ENCODE measurements at places on chromosomes 5 and 9. TPM values are rescaled to one million over a fixed set of nuclear protein-coding genes. Genes with fewer than 3 reads are reported as not detected.

DNA sequence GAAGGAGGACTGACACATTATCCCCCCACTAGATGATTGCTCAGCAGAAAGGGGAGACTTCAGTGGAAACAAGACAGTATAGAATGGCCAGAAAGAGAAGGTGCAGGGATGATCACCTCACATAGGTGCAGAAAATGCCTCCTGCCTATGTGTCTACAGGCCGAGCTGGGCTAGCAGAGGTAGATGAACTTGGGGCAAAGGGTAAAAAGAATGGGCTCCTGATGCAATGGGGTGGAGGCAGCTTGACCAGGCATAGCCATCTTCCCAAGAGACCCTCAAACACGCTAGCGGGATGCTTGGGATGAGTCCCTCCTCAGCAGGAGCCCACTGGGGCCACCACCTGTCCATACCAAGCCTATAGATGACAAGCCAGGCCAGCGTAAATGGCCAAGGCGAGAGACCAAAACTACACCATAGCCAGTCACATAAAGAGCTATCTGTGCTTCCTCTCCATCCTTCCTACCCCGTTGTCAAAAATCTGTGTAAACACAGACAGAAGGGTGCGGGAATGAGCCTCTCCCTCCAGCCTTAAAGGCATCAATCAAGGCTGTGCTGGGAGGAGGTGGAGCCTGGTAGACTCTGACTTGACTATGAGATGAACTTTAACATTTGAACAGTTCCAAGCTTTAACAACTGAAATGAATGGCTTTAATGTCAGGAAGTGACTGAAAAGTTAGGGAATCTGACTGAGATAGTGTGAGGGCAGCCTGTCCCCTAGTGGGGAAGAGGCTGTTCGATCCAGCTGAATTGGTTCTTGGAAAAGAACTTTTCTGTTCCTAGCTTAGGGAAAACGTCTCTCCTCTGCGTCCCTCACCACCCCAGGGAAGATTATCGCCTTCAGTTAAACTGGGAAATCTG, 10.4 kb downstream of the C9orf152 start:
- H3K4me1 ChIP-seq: peaks cover 14% of the 10 kb centered on the region
- H3K27ac ChIP-seq: peak overlapping the region; percentile 49
- no peak overlapping the region for H3K4me3 ChIP-seq
- no peaks in the 10 kb centered on the region for H3K36me3 ChIP-seq

DNA sequence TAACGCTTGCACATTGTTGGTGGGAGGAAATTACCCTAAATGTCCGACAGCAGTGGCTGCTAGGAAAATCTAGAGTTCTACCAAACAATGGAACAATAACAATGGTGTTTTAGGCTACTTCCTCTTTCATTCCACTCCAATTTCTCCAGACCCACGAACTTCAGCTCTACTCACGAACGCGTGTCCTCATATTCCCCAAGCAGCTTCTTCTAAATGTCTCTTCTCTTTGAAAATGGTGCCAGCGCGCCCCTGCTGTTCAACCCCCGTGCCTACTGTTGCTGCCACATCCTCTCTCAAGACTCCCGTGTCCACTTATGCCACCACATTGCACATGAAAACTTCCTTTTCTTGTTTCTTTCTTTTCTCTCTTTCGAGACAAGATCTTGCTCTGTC, 25.6 kb downstream of the OR2V2 start:
- H3K27ac ChIP-seq: no peak overlapping the region
- H3K36me3 ChIP-seq: no peaks in the 10 kb centered on the region

DNA sequence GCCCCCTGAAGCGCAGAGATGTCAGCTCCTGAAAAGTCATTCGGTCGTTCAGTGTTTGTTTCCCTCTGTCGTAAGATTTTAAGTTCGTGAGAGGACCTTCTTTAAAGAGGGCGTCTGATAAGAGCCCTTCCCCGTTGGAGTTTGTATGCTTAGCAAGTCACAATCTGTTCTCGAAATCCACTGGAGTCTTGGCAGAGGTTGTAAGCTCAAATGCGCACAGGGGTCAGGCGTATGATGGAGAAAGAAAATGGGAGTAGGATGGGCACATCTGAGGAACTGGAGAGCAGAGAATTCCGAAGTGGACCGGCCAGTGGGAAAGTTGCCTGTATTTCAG, 710 bp downstream of the HSD17B4 start:
- peak; percentile 24 for DNase-seq
- H3K36me3 ChIP-seq: no peaks in the 10 kb centered on the region
- H3K27ac ChIP-seq: peak overlapping the region; percentile 91
- H3K27me3 ChIP-seq: no peaks in the 10 kb centered on the region
- peak overlapping the region; percentile 75 for H3K4me3 ChIP-seq
- peaks cover 8% of the 10 kb centered on the region for H3K4me1 ChIP-seq

GRCh38 chr5:89268460-89268859, 385.5 kb upstream of the MEF2C start:
- no peak overlapping the region for H3K27ac ChIP-seq
- H3K4me1 ChIP-seq: no peaks in the 10 kb centered on the region
- no peak for DNase-seq
- H3K36me3 ChIP-seq: no peaks in the 10 kb centered on the region

DNA sequence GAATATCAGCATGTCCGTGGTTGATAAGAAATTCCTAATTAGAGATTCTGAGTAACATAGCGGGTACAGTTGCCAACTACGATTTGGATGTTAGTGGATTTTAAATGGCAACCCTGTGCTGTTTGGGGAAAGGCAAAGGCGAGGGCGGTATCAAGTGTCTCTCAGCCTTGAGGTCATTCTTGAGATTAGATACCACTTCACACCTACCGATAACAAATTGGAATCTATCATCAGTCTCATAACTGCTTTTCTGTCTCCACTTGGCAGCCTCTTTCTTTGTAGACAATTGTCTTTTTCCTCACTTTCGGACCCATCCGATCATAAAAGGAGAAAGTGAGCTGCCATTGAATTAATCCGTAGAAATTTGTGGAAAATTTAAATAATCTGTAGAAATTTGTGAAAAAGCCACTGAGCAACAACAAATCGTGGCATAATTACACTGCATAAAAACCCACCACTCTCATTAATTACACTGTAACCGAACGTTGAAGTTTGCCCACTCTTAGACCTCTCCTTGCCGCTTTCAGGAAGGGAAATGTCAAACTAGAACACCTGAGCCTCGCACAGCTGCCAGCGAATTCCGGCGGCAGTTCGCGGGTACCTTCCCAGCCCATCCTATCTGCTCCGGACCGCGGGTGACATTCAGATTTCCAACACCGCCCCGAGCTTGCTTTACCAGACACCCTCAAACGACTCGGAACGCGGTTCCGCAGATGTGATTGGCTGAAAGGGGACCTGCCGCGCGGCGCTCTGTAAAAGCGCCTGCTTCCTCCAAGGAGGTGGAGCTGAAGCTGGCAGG, 849 bp upstream of the RGMB start:
- peak; percentile 30 for DNase-seq
- H3K27ac ChIP-seq: peak overlapping the region; percentile 97
- no peaks in the 10 kb centered on the region for H3K36me3 ChIP-seq
- no peaks in the 10 kb centered on the region for H3K27me3 ChIP-seq
- H3K4me1 ChIP-seq: peaks cover 12% of the 10 kb centered on the region
- peak overlapping the region; percentile 92 for H3K4me3 ChIP-seq

- DNase-seq: no peak
- H3K36me3 ChIP-seq: no peaks in the 10 kb centered on the region
- H3K27ac ChIP-seq: no peak overlapping the region
- no peaks in the 10 kb centered on the region for H3K27me3 ChIP-seq
- H3K4me1 ChIP-seq: no peaks in the 10 kb centered on the region
- no peak overlapping the region for H3K4me3 ChIP-seq
Observed at GRCh38 chr9:133246991-133247390, 28.0 kb downstream of the ABO start.

KLF4 gene
- 93.3 TPM for total RNA-seq

DNA sequence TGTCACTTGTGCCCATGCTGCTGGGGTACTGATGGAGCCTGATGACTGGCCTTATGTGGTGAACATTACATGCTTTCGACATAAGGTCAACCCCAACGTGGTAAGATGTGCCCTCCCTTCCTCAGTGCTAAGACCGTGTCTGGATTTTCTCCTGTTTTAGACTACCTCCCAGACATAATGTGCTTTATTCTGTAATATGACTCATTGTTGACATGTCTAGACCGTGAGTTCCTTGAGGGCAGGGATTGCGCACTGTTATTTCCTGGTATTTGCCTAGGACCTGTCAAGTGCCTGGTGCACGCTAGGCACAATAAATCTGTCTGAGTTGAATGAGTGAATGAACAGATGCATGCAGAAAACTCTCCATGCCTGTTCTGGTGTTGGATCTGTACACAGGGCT, 346.0 kb downstream of the KDM4C start:
- H3K27me3 ChIP-seq: no peaks in the 10 kb centered on the region
- H3K4me3 ChIP-seq: no peak overlapping the region
- H3K4me1 ChIP-seq: no peaks in the 10 kb centered on the region
- no peak for DNase-seq
- no peak overlapping the region for H3K27ac ChIP-seq

- DNase-seq: no peak
- H3K4me3 ChIP-seq: no peak overlapping the region
- H3K36me3 ChIP-seq: no peaks in the 10 kb centered on the region
- no peak overlapping the region for H3K27ac ChIP-seq
- no peaks in the 10 kb centered on the region for H3K27me3 ChIP-seq
- H3K4me1 ChIP-seq: no peaks in the 10 kb centered on the region
Observed at GRCh38 chr5:123950701-123951581, 439.0 kb downstream of the CSNK1G3 start.

GRCh38 chr9:117116084-117116483, 298.8 kb downstream of the ASTN2 start:
- no peak for DNase-seq
- no peaks in the 10 kb centered on the region for H3K36me3 ChIP-seq
- no peak overlapping the region for H3K27ac ChIP-seq
- H3K27me3 ChIP-seq: no peaks in the 10 kb centered on the region
- no peaks in the 10 kb centered on the region for H3K4me1 ChIP-seq
- no peak overlapping the region for H3K4me3 ChIP-seq

- peaks cover 36% of the 10 kb centered on the region for H3K4me1 ChIP-seq
- H3K27ac ChIP-seq: peak overlapping the region; percentile 64
- H3K36me3 ChIP-seq: no peaks in the 10 kb centered on the region
- H3K4me3 ChIP-seq: no peak overlapping the region
- DNase-seq: no peak
Observed at GRCh38 chr9:129201289-129201688, 23.2 kb upstream of the IER5L start.
